Stimulated activated CD4-positive, alpha-beta T cell treated with anti-CD3 and anti-CD28 coated beads, Interleukin-2, amount 100 ng/mL, for 24 hours (primary cell): ENCODE measurements at places on chromosomes 1 and 21.

- no peak for DNase-seq
These were observed 37.1 kb downstream of the EIF4G3 start for GRCh38 chr1:21139601-21140000.

DNA sequence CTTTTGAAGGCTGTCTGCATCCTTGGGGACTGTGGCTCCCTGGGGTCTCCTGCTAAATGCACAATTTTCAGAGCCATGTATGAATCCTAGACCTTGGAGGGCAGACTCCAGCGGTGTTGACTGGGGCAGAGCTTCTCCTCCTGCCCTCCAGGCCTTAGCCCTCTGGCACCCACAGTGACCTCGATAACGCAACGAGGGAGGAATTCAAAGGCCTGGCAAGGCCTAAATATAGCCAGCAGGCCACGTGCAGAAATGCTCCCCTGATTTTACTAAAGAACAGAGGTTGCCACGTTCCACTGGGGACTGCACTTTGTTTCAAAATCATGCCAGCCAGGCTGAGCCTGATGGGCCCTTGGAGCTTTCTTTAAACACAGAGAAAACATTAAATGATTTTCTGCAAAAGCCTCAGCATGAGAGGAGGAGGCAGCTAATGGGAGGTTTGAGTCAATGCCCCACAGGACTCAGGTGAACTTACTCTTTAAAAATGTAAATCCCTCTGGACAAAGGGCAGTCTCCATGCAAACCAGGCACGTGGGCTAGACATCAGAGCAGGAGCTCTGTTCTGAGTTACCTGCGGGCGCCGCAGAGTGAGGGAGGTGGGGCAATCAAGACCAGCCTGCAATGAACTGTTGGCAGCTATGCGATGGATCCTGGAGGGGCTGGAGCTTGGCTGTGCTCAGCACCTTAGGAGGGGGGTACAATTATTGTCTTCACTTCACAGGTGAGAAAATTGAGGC lies 28.0 kb downstream of the GRIK3 start:
- DNase-seq = no peak

- no peak for DNase-seq
These were observed 24.2 kb downstream of the SPAG17 start for GRCh38 chr1:118160806-118161205.

DNA sequence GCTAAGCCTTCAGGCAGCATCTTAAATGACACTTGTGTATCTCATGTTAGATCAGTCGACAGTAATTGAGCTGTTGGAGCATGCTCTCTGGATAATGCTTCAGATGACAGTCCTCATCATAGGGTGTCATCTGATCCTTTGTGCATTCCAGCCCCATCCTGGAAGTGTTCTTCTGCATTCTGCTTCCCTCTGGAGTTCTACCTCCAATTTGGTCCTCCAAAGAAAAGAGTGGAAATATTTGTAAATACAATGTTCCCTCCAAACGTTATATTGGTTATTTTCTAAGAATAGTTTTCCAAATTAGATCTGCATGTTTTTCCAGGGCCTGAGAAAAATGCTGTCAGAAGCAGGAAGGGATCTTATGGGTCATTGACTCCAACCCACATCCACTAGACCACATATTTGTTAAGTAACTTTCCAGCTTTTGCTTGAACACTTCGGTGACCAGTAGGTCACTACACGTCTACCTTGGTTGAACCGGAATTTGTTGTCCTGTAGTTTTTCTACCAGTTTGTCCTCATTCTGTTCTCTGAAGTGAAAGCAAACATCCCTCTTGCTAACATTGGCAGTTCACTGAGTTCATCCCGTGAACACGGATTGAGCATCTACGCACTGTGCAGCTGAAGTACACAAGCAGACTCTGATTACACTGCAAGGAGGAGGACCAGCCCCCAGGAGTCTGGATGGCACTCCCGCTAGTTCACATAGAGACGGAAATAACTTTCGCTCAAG lies 136.0 kb downstream of the TLR5 start:
- no peak for DNase-seq

- no peak for DNase-seq
These were observed 157.7 kb downstream of the CAMTA1 start for GRCh38 chr1:6942990-6943389.
